ENCODE measurements at places on chromosomes 2 and 18. TPM values are rescaled to one million over a fixed set of nuclear protein-coding genes. Genes with fewer than 3 reads are reported as not detected.

MBD2 gene
- 37.9 TPM for polyA plus RNA-seq

DNA sequence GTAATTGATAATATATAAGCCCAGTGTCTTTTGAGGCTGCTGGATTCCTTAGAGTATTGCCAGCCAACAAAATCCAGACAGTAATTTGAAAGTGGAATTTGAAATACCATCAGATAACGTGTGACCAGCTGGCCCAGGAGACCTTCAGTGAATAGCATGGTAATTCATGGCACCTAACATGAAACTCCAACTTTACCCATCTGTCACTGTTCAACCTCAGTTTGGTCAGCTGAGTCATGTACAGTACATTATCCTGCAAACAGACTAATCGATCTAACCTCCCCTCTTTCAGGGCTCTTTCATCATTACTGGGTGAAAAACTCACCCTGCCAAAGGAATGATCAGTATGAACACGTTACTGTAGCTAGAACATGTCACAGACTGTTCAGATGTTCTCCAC, 230.6 kb downstream of the DOK6 start:
- DNase-seq = peak; percentile 1

DNA sequence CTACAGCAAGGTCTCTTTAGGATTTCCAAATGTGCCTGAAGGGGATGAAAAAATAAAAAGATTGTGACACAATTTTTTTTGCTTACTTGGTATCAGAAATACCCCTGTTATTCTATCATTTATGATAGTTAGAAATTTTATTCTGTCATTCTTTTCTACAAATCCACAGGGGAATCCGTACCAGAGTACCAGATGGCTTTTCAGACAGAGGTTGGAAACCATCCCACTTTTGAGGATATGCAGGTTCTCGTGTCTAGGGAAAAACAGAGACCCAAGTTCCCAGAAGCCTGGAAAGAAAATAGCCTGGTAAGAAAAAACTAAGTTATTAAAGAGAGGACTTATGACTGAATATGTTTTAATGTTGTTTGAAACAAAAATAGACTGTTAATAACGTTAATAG, 92.6 kb upstream of the FAM117B start:
- DNase-seq = no peak

- DNase-seq = no peak
Measured at GRCh38 chr18:54946149-54946581, 13.1 kb downstream of the CCDC68 start.

- DNase-seq = no peak
Measured at GRCh38 chr2:34112161-34112560, 513.1 kb upstream of the FAM98A start.

- no peak for DNase-seq
Measured at GRCh38 chr2:80592106-80592505, 287.6 kb upstream of the LRRTM1 start.

DNA sequence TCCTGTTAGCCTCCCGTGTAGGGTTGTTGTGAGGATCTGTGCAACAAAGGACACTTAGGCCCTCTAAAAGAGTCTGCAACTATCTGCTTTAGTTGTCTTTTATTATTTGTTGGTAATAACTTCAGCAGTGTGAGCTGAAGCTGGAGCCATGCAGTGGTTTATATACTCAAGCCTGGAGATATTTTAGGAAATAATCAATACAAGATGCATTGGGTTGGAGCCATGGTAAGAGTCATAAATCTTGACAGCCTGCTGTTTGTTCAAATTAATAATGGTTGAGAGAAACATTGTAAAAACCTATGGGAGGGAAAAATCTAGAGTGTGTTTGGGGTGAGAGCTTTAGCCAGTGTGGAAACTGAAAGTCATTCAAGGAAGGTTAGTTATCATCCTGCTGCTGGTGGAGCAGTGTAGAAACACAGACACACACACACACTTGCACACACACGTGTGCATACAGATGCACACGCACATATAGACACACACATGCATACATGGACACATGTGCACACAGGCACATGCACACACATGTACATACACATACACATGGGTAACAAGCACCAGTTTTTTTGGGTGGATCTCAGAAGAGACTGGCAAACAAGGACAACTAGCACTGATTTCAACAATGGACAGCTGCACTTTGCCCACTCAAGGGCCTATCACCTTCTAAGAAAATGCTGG, 51.0 kb downstream of the ACOXL start:
- no peak for DNase-seq

- DNase-seq = no peak
Measured at GRCh38 chr18:8176554-8176953, 432.7 kb upstream of the RAB12 start.

GRCh38 chr2:14401873-14402272, 230.6 kb upstream of the LRATD1 start:
- DNase-seq = no peak

GRCh38 chr2:60285626-60286316, 267.7 kb downstream of the BCL11A start:
- DNase-seq = peak; percentile 76

SPRED2 gene
- 40.5 TPM for polyA plus RNA-seq

NOL4 gene
- not detected for polyA plus RNA-seq

RAB31 gene
- polyA plus RNA-seq = 22.6 TPM

- DNase-seq = no peak
Measured at GRCh38 chr2:58304843-58305242, 63.7 kb upstream of the FANCL start.

DNA sequence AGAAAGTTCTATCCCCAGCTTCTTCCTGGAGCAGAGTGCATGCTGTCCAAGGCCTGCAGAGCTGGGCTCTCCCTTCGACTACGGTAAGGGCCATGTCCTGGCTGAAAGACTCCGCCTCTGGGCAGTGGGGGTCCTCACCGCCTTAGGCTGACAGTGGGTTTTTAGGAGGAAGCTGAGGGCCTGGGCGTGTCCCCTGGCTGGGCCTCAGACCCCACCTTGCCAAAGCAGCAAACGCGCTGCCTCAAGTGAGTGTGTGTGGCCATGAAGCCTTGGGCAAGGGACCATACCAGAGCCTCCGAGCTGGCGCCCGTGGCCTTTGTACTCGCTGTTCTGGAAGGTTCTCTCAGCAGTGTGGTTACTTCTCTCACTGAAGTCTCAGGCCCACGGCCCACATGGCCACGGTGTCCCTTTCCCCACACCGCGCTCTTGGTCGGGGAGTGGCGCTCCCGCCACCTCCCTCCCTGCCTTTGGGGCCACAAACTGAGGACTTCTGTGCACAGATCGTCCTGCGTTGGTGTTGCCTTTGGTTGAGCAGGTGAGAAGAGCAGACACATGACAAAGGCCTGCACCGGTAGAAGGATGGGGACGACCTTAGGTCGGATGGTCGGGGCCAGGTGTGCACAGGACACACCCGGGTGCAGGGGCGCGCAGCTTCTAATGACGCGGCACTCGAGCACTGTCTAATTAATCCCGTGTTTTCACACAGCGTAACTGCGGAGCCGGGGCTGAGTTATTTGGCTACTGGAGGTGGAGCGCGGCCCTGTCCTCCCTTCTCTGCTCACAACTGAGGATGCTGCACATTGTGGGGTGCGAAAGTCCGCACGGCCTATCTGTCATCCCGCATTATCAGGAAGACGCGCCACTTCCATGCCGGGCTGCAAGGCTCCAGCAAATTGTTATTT, 121.6 kb downstream of the PTGR3 start:
- no peak for DNase-seq

GRCh38 chr2:67854103-67854743, 208.6 kb downstream of the C1D start:
- peak; percentile 5 for DNase-seq

DNA sequence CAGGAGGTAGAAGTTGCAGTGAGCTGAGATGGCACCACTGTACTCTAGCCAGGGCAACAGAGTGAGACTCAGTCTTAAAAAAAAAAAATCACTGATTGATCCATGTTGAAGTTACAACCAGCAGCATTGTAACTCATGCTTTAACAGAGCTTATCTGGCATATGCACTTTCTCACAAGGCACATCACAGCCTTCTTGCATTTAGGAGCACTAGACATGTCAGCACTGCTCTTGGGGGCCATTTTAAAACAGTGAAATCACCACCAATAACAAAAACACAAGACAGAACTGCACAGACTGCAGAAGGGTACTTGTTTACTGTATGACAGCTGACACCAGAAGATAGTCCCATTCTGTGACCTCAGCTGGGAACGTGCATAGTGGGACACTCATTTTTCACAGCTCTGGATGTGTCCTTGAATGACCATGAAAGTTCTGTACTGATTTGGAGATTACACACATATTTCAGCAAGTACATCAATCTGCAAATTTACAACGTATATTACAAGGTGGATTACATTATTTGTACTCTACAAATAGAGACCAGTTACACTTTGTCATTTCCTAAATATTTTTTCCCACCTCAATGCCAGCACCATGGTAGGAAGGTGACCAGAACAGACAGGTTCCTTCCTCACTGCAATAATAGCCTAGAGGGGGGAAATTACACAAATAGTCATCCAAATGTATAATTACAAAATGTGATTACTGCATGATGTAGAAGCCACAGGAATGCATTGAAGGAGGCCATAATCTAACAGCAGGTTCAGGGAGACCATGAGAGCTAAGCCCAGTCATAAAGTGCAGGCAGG, 35.1 kb downstream of the CCBE1 start:
- peak; percentile 96 for DNase-seq

GRCh38 chr2:30867385-30867784, 60.1 kb upstream of the CAPN13 start:
- DNase-seq = no peak

DNA sequence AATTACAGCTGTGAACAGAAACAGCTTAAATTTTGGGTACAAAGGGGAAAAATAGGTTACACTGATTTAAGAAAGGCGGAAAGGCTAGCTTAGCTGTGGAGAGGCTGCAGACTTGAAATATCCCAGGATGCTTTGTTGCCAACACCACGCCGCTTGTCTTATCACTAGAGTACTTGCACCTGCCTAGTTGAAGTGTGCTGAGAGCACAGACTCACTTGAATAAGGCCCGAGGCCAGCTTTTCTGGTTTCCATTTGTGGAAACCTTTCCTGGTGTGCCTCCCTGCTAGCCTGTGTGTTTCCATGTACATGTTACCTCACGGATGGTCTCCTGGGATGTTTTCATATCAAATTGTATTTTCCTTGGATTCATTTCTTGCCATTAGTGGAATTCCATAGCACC, 3.2 kb downstream of the CABLES1 start:
- no peak for DNase-seq

GRCh38 chr18:77061946-77062517, 70.6 kb downstream of the MBP start:
- no peak for DNase-seq

PAIP2B gene
- 0.61 TPM for polyA plus RNA-seq

- DNase-seq = peak; percentile 83
Measured at GRCh38 chr2:118971245-118972122, 29.5 kb downstream of the MARCO start.

- DNase-seq = no peak
Measured at GRCh38 chr2:198351647-198352046, 547.3 kb downstream of the PLCL1 start.

SLC9A4 gene
- not detected for polyA plus RNA-seq

DNA sequence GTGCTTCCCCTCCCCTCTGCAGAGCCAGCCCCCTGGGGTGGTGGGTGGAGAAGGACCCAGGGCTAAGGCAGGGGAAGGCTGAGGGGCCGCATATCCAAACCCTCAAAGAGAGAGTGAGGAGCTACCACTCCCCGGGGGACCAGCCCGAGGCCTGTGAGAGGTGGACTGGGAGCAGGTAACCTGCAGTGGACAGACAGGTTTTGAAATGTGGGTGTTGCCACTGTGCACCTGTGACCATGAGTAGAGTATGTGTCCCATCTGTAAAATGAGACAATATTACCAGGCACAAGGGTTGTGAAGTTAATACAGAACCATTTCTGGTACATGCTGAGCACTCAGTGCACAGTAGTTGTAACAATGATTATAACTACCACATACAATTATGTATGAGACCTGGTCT, 51.2 kb upstream of the POMC start:
- no peak for DNase-seq

- DNase-seq = no peak
Measured at GRCh38 chr2:201969938-201970785, 63.5 kb upstream of the FZD7 start.

GRCh38 chr2:219597552-219598307, at the start of gene STK11IP:
Gene STK11IP, plus strand, starts transcription at chr2:219597857. Its CDS starts 263 bp downstream, at chr2:219598120.
- peak; percentile 97 for DNase-seq

- no peak for DNase-seq
Measured at GRCh38 chr18:23810396-23810795, 121.1 kb downstream of the LAMA3 start.

ZNF516 gene
- 7.5 TPM for polyA plus RNA-seq

GRCh38 chr18:653512-653911, 3.9 kb upstream of the TYMS start:
- DNase-seq = no peak

MYO5B gene
- polyA plus RNA-seq = 13.1 TPM

GRCh38 chr2:118803012-118803411, 44.4 kb downstream of the EN1 start:
- DNase-seq = no peak

Measured in mammary epithelial cell (primary cell).